Activated CD4-positive, CD25-positive, alpha-beta regulatory T cell (primary cell): ENCODE measurements at places on chromosomes 1 and 21.

DNA sequence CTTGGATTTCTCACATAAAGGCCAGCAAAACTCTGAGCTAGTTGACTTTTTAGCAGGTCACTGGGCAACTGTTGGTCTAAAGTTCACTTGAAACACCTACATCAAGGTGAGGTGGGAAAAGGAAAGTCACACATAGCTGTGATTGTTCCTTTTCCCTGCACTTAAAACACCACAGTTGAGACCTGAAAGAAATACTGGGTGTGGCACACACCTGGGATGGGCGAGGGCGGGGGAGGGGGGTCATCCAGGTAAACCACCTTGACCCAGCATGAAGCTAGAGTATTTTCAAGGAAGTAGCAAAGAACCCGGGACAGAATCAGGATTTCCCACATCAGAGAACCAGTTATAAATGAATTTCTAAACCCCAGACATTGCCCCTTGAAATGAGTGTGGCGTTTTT lies 26.4 kb downstream of the ZNF697 start:
- DNase-seq, result no peak

DNA sequence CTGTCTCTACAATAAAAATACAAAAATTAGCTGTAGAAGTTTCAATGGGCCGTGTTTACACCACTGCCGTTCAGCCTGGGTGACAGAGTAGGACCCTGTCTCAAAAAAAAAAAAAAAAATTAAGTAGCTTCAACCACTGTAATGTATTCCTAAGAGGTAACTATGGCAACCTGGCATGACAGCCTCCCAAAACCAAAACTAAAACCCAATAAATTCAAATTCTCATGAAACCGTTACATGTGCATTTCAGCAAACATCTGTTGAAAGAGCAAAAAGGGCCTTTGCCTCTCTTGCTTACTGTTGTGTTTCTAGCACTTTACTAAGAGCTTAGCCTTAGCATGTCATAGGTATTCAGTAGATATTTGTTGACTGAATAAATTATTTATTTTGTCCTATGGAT lies 33.5 kb downstream of the ODR4 start:
- DNase-seq, result no peak

GRCh38 chr1:246111570-246111969 lies 395.5 kb downstream of the SMYD3 start:
- no peak for DNase-seq

DNA sequence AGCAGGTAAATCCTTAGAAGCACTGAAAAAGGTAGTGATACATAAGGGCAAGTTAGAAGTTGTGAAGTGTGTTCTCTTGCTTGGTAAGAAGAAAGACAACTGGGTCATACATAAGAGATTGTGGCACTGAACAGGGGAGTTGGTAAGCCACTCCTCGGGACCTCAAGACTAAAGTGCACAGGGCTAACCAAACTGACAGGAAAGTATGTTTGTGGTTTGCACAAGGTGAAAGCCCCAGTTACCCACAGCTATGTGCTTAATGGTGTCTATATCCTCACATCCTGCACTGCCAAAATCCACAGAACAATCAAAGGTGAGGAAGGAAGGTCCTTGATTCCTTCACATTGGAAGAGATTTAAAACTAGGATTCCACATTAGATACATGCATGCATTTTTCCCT lies 276.5 kb downstream of the DNM3 start:
- no peak for DNase-seq

DNA sequence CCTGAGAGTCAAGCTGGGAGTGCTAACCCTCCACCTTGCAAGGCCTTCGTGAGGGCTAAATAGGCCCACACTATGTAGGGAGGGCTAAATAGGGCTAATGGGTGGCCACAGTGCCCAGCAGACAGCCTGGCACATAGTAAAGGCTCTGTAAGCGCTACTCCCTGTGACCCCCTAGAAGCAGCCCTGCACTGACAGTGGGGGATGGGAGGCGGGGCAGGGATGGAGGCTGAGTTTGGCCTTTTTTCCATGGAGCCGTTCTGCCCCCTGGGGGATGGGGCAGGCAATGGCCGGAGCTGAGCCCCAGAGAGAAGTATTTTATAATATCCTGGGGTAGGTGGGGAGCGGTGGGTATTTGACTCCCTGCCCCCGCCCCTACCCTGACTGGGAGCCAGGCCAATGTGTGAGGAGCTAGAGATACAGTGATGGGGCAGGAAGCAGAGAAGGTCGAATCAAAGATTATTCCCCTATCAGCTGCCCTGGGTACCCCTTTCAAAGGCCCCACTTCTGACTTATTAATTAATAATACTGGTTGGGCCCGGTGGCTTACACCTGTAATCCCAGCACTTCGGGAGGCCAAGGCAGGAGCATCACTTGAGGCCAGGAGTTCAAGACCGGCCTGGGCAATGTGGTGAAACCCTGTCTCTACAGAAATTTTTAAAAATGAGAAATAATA lies 42.3 kb downstream of the LACTBL1 start:
- no peak for DNase-seq

- no peak for DNase-seq
Measured at GRCh38 chr1:204188959-204189639, 7.2 kb downstream of the KISS1 start.
